Activated CD8-positive, alpha-beta T cell treated with anti-CD3 and anti-CD28 coated beads, Interleukin-2, amount 10 ng/mL, durations not matched to agents 7 days and 5 days (primary cell): ENCODE measurements at places on chromosomes 1 and 21. TPM values are rescaled to one million over a fixed set of nuclear protein-coding genes. Genes with fewer than 3 reads are reported as not detected.

The ACOT11 gene
- total RNA-seq: 1.6 TPM

The AIM2 gene
- total RNA-seq: 1.8 TPM

DNA sequence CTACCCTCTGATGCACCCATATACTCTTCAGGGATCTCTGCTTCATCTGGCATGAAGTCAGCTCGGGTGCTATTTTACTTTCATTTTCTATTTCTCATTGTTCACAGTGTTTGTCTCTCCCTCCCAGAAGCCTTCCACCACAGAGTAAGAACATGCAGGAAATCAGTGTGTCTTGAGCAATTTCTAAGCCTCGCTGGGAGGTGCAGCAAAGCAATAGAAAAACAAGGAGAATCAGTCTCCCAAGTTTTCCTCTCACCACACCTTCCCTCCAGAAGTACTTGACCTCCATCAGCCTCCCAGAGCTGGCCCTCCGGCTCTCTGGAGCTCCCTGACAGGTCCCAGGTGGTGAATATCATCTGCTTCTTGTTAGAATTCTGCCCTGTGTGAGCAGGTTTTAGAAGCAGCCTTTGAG is 594.7 kb upstream of the CAMK1G start:
- H3K27ac ChIP-seq: peak overlapping the region; percentile 87
- peak overlapping the region; percentile 72 for H3K4me3 ChIP-seq
- H3K4me1 ChIP-seq: peaks cover 21% of the 10 kb centered on the region

The GBP4 gene
- 51.0 TPM for total RNA-seq

- no peaks in the 10 kb centered on the region for H3K27me3 ChIP-seq
- H3K4me1 ChIP-seq: no peaks in the 10 kb centered on the region
- DNase-seq: no peak
- no peaks in the 10 kb centered on the region for H3K36me3 ChIP-seq
- no peak overlapping the region for H3K4me3 ChIP-seq
These were observed 457.9 kb downstream of the BRINP3 start for GRCh38 chr1:190019717-190020116.

DNA sequence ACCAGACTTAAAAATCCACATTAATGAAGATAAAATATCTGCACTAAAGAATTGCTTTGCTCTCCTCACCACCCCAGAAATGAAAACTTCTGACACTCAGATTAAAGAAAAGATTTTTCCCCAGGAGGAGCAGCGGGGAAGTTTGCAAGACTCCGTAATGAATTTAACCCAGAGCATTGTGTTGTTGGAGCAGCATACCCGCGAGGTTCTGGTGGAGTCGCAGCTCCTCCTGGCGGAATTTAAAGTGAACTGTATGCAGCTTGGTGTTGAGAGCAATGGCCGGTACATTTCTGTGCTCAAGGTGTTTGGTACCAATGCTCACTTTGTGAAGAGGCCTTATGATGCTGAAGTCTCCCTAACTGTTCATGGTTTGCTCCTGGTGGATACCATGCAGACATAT is 46.4 kb downstream of the VPS13D start:
- H3K27ac ChIP-seq: no peak overlapping the region
- H3K4me1 ChIP-seq: no peaks in the 10 kb centered on the region
- no peaks in the 10 kb centered on the region for H3K27me3 ChIP-seq
- peaks cover 51% of the 10 kb centered on the region for H3K36me3 ChIP-seq
- no peak overlapping the region for H3K4me3 ChIP-seq

GRCh38 chr1:104358621-104359020 is 608.9 kb downstream of the AMY1C start:
- DNase-seq: no peak
- no peaks in the 10 kb centered on the region for H3K27me3 ChIP-seq
- H3K4me1 ChIP-seq: no peaks in the 10 kb centered on the region
- no peak overlapping the region for H3K27ac ChIP-seq
- H3K4me3 ChIP-seq: no peak overlapping the region

GRCh38 chr1:100703716-100704115 is 15.8 kb upstream of the VCAM1 start:
- H3K4me1 ChIP-seq: peaks cover 9% of the 10 kb centered on the region
- no peak overlapping the region for H3K27ac ChIP-seq
- H3K27me3 ChIP-seq: peaks cover 34% of the 10 kb centered on the region
- no peaks in the 10 kb centered on the region for H3K36me3 ChIP-seq
- DNase-seq: no peak

DNA sequence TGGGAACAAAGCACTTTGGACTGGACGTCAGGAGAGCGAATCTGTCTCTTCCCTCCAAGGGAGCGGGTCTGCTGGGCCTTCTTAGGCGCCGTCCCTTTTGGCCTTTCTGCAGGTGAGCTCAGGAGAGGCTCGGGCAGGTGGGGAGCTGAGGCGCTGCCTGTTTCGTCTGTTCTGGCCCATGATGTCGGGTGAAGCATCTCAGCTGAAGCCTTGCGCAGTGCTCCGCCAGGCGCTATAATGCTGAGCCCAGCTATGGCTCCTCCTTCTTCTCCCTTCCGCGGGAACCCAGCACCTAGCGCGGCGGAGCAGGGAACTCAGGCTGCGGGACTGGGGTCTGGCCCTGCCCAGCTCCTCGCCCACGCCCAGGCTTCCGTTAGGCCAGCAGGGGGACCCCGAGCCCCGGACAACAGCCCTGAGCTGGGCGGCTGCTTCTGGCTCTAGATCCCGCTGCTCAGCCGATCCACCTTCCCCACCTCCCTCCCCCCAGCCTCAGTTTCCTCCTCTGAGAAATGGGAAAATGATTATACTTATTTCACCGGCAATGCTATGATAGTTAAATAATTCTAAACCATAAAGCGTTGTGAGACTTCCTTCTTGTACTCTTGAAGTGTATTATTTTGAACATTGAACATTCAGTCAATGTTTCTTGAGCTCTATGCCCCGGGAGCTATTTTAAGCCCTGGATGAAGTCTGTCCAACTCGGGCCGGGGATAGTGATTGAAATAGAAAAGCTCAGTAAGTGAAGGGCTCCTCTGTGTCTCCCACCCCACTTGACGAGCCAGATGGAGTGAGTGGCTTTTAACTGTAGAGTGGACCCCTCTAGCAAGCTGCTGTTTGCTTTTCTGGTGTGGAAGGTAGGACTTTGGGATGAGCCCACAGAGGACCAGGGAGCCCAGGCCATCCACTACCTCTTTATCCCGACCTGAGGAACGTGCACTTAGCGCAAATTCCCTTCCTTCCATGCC is 9.6 kb upstream of the ADORA1 start:
- no peaks in the 10 kb centered on the region for H3K36me3 ChIP-seq
- H3K4me1 ChIP-seq: peaks cover 16% of the 10 kb centered on the region
- peaks cover 43% of the 10 kb centered on the region for H3K27me3 ChIP-seq
- peak; percentile 54 for DNase-seq

The SLC35F3 gene
- 34.4 TPM for total RNA-seq

DNA sequence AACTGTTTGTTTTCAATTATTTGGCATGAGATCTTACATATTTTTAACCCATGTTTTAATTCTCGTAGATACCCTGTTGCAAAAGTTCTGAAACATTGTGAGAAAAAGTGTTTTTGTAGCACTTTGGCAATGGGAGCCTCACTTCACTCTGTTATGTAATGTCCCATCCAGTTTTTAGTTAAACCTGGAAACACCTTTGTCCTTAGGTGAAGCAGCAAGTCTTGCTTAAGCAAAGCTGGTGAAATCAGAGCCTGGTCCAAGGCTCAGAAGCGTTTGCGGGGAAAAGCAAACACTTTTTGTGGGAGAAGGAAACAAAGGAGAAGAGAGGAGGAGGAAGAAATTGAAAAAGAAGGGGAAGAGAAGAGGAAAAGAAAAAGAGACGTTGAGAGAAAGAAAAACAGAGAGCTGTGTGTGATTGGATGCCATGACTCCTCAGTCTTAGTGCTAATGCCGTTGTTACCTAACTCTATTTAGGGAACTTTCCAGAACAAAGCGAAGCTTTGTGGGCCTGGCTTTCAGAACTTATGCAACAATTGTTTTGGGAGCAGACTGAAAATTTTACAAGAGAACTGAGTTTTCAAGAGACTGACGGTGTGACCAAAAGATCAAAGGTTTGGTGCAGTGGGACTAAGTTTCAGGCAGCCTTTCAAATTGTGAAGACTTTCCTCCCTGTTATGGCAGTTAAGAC is 93.1 kb downstream of the NTMT2 start:
- no peak for DNase-seq
- no peak overlapping the region for H3K27ac ChIP-seq
- H3K4me1 ChIP-seq: no peaks in the 10 kb centered on the region
- peaks cover 13% of the 10 kb centered on the region for H3K27me3 ChIP-seq
- H3K4me3 ChIP-seq: no peak overlapping the region
- no peaks in the 10 kb centered on the region for H3K36me3 ChIP-seq

GRCh38 chr1:73273886-73274285 is 924.1 kb downstream of the LRRIQ3 start:
- DNase-seq: no peak
- H3K36me3 ChIP-seq: no peaks in the 10 kb centered on the region
- no peaks in the 10 kb centered on the region for H3K4me1 ChIP-seq

GRCh38 chr1:24236789-24237371 is 49.8 kb upstream of the IFNLR1 start:
- H3K4me1 ChIP-seq: no peaks in the 10 kb centered on the region
- H3K27ac ChIP-seq: no peak overlapping the region
- H3K27me3 ChIP-seq: peaks cover 7% of the 10 kb centered on the region
- H3K36me3 ChIP-seq: no peaks in the 10 kb centered on the region
- DNase-seq: no peak

DNA sequence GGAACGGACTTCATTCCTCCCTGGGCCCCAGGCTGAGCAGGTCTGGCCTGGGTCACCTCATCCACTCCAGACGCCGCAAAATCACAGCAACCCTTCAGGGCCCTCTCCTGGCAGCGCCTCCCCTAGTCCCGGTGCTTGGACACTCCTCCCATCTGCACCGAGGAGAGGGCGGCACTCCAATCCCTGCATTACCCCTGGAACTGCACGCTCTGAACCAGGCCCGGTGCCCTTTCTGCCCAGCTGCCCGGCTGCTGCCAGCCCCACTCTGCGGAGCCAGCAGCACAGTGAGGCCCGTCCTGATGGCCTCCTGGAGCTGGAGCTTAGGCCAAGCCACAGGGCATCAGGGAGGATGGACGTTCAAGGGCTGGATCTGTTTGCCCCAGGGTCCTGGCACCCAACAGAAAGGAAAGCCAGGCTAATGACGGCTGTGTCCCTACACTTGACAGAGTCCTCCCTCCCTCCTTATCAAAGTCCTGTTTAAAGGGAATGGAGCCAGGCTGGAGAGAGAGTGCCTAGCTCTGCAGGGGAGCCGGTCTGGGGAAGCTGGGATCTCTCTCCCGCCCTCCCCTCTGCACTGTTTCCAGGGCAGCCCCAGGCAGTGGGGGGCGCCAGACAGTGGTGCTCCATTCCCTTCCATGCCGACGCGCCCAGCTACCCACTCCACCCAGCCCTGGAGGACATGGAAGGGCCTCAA is 12.7 kb downstream of the COL6A2 start:
- H3K27ac ChIP-seq: no peak overlapping the region
- no peak overlapping the region for H3K4me3 ChIP-seq
- H3K4me1 ChIP-seq: no peaks in the 10 kb centered on the region
- no peaks in the 10 kb centered on the region for H3K27me3 ChIP-seq
- DNase-seq: no peak

DNA sequence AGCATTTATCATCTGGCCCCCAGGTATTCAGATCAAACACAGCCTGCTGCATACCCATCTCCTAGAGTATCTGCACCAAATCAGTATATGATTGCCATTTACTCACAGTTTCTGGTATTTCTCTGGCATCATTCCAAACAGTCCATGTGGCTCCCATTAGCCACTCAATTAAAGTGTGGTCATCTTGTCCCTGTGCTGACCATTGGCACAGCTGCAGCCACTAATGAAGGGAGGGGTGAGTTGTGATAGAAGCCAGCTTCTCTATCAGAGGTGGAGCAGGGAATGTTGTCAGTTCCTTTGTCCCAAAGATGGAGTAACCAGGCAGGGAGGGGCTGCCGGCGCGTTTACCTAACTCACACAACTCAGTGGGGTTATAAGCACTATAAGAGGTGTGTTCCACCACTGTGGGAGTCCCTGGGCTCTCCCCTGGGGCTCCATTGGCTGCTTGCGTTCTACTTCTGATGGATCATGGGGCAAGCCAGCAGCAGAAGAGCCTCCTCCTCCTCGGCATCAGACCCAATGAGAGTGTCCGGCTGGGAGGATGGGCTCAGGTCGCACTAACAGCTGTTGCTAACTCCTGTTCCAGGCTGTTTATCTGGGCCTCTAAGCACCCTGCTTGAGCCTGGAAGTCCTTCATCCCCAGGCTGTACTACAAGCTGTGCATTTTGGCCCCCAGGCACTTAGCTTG is 108.6 kb downstream of the GDAP2 start:
- no peak overlapping the region for H3K4me3 ChIP-seq
- no peak overlapping the region for H3K27ac ChIP-seq
- H3K4me1 ChIP-seq: no peaks in the 10 kb centered on the region
- DNase-seq: no peak
- no peaks in the 10 kb centered on the region for H3K36me3 ChIP-seq

GRCh38 chr1:201376464-201377374 is 761 bp downstream of the TNNT2 start:
- H3K36me3 ChIP-seq: no peaks in the 10 kb centered on the region
- H3K27ac ChIP-seq: no peak overlapping the region
- no peak overlapping the region for H3K4me3 ChIP-seq
- DNase-seq: peak; percentile 20
- peaks cover 9% of the 10 kb centered on the region for H3K27me3 ChIP-seq

- no peak for DNase-seq
- H3K27me3 ChIP-seq: no peaks in the 10 kb centered on the region
- H3K4me1 ChIP-seq: peaks cover 20% of the 10 kb centered on the region
- H3K27ac ChIP-seq: no peak overlapping the region
- H3K36me3 ChIP-seq: peaks cover 57% of the 10 kb centered on the region
These were observed 38.4 kb downstream of the CENPF start for GRCh38 chr1:214641214-214641895.

- no peak for DNase-seq
- H3K4me1 ChIP-seq: no peaks in the 10 kb centered on the region
These were observed 238.4 kb downstream of the GPATCH2 start for GRCh38 chr1:217392441-217392840.

DNA sequence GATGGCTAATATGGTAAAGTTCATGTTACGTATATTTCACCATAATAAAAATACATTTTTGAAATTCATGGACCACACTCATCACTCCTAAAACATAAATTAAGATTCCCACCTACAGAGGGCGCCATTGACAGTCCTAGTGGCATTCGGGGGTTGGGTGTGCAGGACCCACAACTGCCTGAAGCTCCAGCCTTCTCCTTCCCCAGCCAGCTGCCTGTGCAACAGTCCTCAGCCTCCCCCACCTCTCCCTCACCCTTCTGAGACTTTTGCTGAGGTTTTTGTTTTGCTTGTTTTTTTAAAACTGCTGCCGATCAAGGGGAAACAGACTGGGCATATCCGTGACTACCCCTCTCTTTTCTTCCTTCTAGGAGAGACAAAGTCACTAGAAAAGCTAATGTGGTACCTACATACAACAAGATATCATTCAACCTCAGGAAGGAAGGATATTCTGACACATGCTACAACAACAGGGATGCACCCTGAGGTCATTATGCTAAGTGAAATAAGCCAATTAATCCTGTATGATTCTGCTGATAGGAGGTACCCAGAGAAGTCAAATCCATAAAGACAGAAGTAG is 9.2 kb upstream of the EVA1C start:
- peaks cover 14% of the 10 kb centered on the region for H3K27me3 ChIP-seq
- peak; percentile 74 for DNase-seq
- no peaks in the 10 kb centered on the region for H3K36me3 ChIP-seq
- peaks cover 13% of the 10 kb centered on the region for H3K4me1 ChIP-seq
- no peak overlapping the region for H3K27ac ChIP-seq

GRCh38 chr1:21919520-21919919 is 17.6 kb downstream of the HSPG2 start:
- no peaks in the 10 kb centered on the region for H3K27me3 ChIP-seq
- no peaks in the 10 kb centered on the region for H3K4me1 ChIP-seq
- H3K4me3 ChIP-seq: no peak overlapping the region
- no peak overlapping the region for H3K27ac ChIP-seq
- no peak for DNase-seq

GRCh38 chr1:91124989-91125417 is 103.2 kb upstream of the ZNF644 start:
- H3K36me3 ChIP-seq: no peaks in the 10 kb centered on the region
- peaks cover 3% of the 10 kb centered on the region for H3K27me3 ChIP-seq
- no peak overlapping the region for H3K27ac ChIP-seq

The IQGAP3 gene
- total RNA-seq: 28.6 TPM
